Stimulated activated CD8-positive, alpha-beta memory T cell treated with anti-CD3 and anti-CD28 coated beads, Interleukin-4, amount 100 ng/mL, for 24 hours (primary cell): ENCODE measurements at places on chromosomes 3 and 15.

DNA sequence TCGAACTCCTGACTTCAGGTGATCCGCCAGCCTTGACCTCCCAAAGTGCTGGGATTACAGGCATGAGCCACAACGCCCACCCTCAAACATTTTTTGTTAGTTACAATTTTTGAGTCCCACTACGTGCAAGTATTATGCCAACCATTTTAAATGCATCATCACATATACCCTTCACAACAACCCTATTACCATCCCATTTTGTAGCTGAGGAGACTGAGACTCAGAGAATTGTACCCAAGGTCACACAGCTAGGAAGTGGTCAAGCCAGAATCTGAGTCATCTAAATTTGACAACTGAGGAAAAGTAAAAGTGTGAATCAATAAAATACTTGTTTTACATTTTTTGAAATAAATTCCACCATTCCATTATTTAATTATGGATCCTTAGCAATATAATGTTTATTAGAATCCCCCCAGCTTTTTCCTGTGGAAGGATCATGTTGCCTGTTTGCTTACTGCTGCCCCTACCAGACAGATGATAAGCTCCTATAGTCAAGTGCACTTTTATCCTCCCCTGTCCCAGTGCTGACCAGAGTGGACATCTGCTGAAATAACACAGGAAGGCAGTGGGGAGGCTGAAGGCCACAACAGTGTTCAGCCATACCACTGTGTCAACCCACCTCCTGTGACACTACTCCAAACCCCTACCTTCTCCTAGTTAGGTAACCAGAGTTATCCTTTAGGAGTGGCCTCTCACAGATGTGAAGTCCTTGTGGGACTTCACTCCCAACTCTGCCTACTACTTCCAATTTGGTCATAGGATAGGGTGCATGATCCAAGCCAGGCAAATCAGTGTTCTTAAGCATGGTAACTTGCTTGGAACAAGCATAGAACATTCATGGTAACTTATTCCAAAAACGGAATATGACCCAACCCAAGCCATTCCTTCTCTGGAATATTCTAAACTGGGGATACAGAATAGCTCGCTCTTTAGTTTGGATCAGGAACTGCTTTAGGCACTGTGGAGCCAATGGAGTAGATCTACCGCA, 28.1 kb downstream of the PRKAR2A start:
- DNase-seq: no peak

DNA sequence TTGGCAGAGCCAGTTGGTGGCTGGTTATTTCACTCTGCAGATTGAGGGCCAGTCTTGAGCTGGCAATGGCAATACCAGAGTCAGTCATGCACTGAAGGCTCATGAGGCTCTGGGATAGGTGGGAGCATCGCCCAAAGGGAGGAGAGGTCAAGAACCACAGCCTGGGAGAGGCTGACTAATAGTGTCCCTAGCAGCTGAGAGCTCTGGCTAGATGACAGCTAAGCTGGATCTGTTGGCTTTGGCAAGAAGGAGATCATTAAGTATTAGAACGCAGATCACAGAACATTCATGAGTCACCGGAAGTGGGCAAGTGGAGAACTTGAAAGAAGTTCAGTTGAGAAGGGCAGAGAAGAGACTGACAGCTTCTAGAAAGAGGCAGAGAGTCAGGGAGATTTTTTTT, 521.1 kb downstream of the NR2F2 start:
- DNase-seq: no peak

DNA sequence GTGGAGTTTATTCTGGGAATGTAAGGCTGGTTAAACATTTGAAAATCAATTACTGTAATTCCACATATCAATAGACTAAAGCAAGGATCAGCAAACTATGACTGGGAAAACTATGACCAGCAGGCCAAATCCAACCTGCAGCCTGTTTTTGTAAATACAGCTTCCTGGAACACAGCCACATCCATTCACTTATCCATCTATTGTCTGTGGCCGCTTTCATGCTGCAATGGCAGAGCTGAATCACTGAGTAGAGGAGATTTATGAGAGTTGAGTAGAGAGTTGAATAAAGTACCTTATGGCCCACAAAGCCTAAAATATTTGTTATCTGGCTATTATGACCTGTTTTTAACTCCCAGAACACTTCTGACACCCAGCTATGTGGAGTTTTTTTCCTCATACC, 12.2 kb downstream of the MYLK start:
- DNase-seq: no peak

DNA sequence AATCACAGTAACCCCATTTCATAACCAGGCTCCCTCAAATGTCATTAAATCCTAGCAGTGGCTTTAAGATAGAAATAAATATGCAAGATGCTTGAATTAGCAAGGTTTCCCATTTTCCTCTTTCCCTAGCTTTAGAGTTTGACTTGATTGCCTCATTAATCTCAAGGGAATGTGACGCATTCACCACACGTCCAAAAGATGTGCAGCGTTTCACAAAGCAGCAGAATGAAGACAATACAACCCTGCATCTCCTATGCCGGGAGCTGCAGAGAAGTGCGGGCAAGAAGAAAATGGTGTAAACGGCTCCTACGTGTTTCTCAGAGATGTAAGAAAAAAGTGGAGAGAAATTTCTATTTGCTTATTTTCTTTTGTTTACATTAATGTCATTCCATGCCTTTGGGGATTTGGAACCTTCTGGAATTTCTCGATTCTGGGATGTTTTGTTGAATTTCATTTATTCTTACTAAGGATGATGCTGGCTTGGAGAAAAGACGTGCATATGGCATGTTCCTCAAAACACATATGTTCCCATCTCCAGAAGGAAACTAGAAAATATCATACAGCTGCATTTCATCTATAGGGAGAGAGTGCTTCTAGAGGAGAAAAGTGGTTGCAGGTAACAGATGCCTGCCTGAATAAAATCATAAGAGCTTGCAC, 27.8 kb upstream of the FRMD4B start:
- no peak for DNase-seq

GRCh38 chr3:166607933-166608521, 770.8 kb upstream of the BCHE start:
- DNase-seq: no peak

GRCh38 chr3:118187221-118187620, 847.4 kb downstream of the IGSF11 start:
- DNase-seq: no peak

GRCh38 chr15:65377976-65378366, at the start of gene IGDCC3:
TSS of gene IGDCC3 (minus strand) at chr15:65378002. CDS start at chr15:65377788, 214 bp downstream.
- no peak for DNase-seq
